NCI-H1105 treated with DMSO at 0.1 percent for 48 hours (cell line): ENCODE measurements at places on chromosomes 2 and 18.

DNA sequence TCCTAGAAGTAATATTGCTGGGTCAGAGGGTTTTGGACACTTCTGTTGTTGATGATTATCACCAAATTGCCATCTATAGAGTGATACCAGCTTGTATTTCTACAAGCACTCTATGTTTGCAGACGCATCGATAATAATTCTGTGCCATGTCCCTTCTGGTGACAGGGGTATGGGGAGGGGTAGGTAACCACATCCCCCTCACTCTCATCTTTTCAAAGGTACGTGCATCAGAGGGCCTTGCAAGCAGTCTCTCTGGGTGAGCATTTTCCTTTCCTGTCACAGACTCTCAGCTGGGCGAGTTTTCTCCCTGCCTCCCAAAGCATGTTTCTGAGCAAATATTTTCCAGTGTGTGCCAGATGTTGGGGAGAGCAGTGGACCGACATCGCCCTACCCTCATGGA lies 98.0 kb downstream of the SMAD7 start:
- no peak for DNase-seq

DNA sequence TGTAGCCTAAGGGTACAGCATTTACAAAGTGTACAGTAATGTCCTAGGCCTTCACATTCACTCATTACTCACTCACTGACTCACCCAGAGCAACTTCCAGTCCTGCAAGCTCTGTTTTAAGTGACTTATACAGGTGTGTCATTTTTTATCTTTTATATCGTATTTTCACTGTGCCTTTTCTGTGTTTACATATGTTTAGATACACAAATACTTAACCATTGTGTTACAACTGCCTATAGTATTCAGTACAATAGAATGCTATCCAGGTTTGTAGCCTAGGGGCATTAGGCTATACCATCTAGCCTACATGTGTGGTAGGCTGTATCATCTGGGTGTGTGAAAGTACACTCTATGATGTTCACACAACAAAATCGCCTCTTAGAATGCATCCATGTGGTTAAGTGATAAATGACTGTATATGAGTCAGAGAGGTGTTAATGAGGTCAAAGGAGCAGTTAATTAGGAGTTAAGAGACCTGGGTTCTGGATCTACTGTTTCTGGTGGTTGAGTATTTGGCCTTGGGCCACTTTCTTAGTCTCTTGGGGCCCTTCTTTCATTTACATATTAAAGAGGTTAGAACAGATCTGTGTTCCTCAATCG lies 149.1 kb downstream of the GREB1L start:
- no peak for DNase-seq

GRCh38 chr2:103669531-103669930 lies 907.7 kb downstream of the TMEM182 start:
- DNase-seq, result no peak

- no peak for DNase-seq
These were observed 1.2 kb downstream of the REV1 start for GRCh38 chr2:99488539-99489062.

- no peak for DNase-seq
These were observed 89.1 kb downstream of the CAMKMT start for GRCh38 chr2:44450806-44451205.

GRCh38 chr2:231677632-231678104 lies 30.7 kb upstream of the PTMA start:
- peak; percentile 71 for DNase-seq

- DNase-seq, result no peak
These were observed 109.4 kb downstream of the ZFP36L2 start for GRCh38 chr2:43116988-43117387.

DNA sequence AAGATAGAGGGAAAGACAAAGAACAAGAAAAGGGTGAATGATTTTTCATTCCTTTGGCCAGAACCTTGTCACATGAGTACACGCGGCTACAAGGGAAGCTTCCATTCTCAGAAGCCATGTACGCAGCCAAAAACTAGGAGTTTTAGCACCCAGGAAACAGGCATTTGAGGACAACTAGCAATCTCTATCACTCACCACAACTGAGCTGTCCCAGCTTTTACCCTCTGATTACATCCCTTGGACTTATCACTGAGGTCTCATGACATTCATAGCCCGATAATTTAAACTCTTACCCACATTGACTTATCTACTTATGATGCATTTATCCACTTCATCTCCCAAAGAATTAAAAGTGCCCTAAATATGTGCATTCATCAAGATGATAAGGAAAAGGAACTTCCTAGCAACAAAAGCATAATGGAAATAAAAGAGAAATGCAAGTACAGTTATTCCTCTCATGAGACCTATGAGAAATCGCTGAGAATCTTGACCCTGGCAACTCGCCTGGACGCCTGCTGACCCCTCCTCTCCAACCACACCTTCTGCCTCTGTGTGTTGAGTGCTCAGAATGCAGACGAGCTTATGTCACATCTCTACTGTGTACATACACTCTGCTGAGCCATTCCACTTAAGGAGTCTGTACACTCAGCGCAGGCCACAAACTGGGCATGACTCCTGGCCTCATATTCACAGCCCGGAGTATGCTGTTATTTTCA lies 28.7 kb upstream of the MFSD6 start:
- no peak for DNase-seq

DNA sequence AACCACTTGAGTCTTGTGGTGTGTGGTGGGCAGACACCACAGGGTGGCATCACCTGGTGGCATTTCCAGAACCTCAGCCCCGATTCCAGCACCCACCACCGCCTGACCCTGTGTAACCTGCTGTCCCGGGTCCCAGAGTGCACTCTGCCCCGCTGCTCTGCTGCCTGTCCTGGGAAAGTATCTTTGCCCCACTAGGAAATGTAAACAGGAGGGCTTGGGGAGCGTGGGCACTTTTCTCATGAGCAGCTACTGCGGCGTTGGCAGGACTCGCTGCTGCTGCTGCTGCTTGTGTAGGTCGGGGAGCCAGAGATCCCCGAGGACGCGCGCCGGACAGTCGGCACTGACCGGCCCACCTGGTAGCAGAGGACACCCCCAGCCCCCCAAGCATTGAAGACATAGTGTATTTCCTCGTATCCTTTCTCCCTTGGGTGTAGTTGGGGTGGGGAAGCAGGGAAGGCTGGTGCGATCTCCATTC lies 13.4 kb downstream of the DTYMK start:
- DNase-seq, result no peak

- no peak for DNase-seq
These were observed 1193.5 kb upstream of the ACVR2A start for GRCh38 chr2:146651361-146651760.

DNA sequence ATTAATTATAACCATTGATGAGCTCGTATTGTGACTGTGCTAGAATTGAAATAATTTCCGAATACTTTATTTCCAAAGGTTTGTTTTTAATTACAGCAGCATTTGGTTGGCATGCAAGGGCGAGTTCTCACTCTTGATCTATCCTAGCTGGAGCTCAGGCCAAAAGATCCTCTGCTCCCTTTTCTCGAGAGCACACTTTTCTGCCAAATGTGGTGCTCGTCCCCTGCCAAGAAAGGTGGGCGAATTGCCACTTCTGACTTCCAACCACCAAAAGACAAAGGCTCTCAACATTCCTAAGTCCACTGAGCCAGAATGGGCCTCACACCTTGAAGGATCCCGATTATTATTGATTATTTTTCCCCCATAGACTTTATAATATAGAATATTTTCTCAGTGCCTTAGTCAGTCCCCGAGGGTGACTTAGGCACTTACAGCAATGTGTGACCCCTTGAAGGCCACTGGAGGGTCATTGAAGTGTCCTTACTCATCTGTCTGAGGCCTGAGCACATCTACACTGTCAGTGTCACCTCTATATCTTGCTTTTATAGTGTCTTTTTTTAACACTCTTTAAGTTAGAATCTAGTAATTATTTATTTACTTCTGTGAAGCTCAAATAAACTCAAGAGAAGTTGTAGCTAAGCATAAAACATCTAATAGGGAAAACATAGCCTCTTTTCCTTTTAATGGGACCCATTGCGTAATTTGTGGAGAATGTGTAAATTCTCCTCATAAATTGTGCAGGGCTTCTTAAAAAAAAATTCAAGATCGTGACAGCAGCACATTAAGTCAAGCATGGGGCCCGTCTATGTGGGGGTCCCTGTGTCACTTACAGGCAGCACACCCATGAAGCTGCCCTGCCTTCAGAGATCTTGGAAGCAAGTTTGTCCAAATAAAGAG lies 98.3 kb downstream of the MEIS1 start:
- peak; percentile 34 for DNase-seq

- DNase-seq, result no peak
These were observed 37.5 kb downstream of the GNAL start for GRCh38 chr18:11726556-11726955.

- no peak for DNase-seq
These were observed 198.4 kb downstream of the NEDD4L start for GRCh38 chr18:58242435-58242834.

DNA sequence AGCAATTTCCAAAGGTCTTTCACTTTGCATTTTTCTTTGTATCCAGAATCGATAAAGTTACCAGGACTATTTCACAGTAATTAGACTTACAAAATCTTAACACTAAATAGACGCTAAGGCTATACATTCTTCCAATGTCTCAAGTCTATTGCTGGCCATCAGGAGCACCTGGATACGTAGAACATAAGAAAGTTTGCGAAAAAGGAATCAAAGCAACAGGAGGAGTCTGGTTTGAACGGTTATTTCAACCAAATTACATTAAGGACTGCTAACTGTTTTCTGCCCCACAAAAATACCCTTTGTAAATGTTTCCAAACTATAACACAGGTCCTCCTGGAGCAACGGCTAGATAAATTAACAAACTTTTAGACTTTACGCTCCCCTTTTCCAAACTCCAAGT lies 1.4 kb upstream of the HNRNPA3 start:
- no peak for DNase-seq

DNA sequence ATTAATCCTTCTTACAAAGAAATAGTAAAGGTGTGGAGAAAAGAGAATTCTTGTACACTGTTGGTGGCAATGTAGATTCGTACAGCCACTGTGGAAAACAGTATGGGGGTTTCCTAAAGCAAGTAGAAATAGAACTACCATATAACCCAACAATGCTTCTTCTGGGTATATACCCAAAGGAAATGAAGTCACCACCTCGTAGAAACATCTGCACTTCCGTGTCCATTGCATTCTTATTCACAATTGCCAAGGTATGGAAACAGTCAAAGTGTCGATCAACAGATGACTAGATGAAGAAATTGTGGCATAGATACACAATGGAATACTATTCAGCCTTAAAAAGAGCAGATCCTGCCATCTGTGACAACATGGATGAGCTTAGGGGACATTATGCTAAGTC lies 93.4 kb upstream of the TGIF1 start:
- DNase-seq, result no peak

DNA sequence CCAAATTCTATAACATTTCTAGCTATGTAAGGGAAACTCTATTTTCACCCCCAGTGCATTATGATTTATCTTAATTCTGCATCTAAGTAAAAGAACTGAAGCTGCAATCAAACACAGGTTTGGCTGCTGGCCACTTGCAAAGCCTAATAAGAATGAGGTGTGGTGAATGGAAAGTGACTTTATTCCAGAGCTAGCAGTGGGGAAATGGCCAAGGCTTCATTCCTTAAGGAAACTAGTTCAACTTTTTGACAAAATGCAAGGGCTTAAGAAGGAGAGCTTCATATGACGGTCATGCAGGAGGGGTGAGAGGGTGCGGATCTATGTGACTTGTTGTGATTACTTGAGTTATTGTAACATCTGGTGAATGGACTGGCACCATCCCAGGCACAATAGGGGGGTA lies 1802.0 kb downstream of the SUCLG1 start:
- no peak for DNase-seq

DNA sequence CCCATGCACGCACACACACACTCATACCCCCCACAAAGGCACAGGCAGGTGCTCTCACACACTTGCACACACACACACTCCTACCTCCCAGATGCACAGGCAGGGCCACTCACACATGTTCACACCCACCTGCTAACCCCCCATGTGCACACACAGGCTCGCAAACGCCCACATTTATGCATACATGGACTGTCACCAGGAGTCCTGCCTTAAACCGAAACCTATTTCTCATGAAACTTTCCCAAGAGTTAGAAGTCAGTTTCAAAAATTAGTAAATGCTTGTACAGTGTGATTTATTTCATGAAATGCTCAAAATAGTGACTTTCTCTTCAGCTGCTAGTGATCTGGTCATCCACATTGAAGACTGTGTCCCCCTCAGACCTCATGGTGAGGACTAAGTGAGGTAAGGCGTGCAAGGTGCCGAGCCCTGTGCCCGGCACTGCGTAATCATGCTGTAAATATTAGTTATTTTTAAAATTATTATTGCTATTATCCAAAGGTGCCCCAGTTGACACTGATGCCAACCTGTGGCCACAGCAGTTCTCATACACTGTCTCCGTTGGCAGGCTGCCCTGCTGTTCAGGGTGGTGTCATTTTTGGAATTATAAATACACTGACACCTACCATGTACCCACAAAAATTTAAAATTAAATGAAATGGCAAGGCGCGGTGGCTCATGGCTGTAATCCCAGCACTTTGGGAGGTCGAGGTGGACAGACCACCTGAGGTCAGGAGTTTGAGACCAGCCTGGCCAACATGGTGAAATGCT lies 12.4 kb downstream of the CNNM4 start:
- no peak for DNase-seq

- DNase-seq, result no peak
These were observed 1.5 kb downstream of the HOXD1 start for GRCh38 chr2:176189681-176190641.

- no peak for DNase-seq
These were observed 4.1 kb downstream of the TMEM237 start for GRCh38 chr2:201639205-201639604.

DNA sequence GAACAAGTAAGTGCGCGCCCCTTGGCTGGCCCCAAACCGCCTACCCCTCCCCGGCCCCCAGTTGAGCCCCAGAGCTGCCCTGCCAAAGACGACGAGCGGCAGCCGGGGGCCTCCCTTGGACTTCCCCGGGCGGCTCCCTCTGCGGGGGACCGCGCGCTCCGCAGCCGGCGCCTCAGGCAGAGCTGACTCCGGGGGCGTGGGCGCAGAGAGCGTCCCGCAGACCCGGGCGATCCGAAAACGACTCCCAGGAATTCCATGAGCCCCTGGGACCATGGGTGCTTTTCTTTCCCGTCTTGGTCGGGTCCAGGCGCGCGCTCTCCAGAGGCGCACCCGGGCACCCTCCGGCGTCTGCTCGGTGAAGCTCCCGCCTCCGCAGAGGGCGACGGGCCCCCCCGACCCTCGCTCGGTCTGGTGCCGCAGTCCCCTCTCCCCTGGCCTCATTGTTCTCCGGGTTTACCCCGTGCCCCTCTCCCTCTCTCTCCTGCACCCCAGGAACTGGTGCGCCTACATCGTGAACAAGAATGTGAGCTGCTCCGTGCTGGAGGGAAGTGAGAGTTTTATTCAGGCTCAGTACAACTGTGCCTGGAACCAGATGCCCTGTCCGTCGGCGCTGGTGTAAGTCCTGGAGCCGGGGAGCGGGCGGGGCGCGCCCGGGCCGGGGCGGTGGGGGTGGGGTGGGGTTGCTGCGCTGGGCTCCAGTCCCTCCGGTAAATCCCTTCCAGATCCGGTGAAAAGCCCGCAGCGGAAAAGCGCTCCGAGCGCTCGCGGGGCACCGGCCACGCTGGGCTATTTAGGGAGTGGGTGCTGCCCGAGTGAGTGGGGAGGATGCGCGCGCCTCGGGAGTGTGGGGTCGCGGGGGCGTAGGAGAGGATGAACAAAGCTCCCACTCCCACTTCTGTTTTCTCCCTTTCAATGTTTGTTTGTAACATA lies 776 bp downstream of the EMILIN2 start:
- no peak for DNase-seq

GRCh38 chr18:37805773-37806404 lies 240.3 kb upstream of the CELF4 start:
- DNase-seq, result no peak

GRCh38 chr2:162025121-162025911 lies 48.7 kb downstream of the DPP4 start:
- no peak for DNase-seq

- no peak for DNase-seq
These were observed 106.2 kb upstream of the EPC2 start for GRCh38 chr2:148538375-148538774.

- DNase-seq, result no peak
These were observed 96.6 kb downstream of the NEDD4L start for GRCh38 chr18:58140387-58141325.
